ENCODE measurements at places on chromosomes 7 and 10.

- DNase-seq = no peak
These were observed 23.8 kb downstream of the SEMA3C start for GRCh38 chr7:80895056-80895455.

DNA sequence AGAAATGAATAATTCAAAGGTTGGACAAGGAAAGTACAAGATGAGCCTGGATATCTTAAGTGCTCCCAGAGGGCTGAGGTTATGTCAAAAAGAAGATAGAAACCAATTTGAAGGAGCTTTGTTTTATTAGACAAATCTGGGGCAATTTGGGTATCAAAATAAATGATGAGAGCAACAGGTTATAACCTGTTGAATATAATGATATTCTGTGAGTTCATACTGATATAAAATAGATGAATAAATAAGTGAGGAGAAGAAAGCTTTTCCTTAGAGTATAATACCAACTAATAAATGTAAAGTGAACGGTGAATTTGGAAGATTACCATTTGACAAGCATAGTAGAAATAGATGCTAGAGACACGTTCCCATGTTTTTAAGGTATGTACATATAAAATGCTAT is 544.2 kb upstream of the ANKRD30A start:
- DNase-seq = no peak

- peak; percentile 14 for DNase-seq
These were observed 10.6 kb downstream of the LRIT2 start for GRCh38 chr10:84214612-84215235.

DNA sequence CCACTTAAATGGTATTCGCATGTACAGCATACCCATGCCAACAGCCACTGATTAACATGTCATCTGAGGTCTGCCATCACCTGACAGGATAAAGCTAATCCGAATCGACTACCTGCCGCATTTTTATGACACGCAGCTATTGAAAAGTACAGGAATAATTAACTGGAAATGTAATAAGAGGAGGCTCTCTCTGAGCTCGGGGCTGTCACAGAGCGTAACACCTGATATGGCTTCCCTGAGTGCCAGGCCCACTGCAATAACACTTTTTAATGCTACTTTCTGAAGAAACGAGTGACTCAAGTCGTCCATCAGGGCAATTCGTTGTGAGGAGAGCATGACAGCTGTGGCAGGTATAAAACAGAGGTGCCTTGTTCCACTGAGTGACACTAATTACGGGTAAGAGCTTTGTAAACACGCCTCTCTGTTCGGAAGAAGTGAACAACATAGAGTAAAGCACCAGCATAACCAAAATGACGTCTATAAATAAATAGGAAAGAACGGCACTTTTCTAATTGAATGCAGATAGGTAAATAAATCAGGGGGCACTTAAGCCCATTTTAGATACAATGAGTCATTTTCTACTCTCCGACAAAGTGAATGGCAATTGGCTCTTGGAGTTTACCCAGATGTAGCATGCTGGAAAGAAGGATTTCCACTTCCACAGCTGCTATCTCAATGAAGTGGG is 56.5 kb upstream of the CREB5 start:
- DNase-seq = no peak

DNA sequence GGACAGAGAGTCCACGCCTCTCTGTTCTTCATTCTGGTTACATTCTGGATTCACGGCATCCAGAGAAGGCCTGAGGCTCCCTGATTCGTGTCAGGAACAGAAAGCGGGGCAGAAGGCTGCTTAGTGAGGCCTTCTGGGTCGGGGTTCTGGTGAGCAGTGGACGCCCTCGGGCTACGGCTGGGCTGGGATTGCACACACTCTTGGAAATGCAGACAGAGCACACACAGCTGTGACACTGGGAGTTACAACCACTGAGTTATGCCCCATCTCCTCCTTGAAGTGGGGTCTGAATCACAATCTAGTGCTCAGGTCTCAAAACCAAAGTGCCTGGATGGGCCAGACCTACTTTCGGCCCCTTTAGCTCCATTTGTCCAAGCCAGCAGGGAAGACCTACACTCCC is 156.9 kb upstream of the GDF10 start:
- DNase-seq = no peak

DNA sequence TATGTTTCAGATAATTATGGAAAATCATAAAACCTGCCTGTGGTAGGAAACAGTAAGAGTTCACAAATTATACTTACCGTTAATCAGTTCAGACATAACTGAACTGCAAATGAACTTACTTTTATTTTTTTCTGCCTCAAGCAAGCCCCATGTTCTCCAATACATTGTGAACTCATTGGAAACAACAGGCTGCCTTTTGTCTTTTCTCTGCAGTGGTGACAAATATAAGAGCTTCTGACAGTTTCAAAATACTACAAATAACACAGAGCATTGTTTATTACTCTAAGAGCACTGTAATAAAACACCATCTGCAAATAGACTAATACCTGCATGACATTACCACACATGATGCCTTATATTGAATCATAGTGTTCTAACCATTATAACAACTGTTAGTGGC is 94.0 kb upstream of the CDCA7L start:
- DNase-seq = no peak

DNA sequence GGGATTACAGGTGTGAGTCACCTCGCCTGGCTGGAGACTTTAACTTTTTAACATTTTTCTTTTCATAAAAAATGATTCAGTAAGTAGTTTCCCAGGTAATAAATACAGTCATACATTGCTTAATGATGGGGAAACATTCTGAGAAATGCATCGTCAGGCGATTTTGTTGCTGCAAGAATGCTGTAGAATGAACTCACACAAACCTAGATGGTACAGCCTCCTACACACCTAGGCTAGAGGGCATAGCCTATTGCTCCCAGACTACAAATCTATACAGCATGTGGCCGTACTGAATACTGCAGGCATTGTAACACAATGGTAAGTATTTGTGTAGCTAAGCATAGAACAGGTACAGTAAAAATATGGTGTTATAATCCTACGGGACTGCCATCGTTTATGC is 108.5 kb upstream of the SFMBT2 start:
- DNase-seq = no peak

- DNase-seq = no peak
These were observed 33.1 kb upstream of the EGFR start for GRCh38 chr7:54985426-54986330.

DNA sequence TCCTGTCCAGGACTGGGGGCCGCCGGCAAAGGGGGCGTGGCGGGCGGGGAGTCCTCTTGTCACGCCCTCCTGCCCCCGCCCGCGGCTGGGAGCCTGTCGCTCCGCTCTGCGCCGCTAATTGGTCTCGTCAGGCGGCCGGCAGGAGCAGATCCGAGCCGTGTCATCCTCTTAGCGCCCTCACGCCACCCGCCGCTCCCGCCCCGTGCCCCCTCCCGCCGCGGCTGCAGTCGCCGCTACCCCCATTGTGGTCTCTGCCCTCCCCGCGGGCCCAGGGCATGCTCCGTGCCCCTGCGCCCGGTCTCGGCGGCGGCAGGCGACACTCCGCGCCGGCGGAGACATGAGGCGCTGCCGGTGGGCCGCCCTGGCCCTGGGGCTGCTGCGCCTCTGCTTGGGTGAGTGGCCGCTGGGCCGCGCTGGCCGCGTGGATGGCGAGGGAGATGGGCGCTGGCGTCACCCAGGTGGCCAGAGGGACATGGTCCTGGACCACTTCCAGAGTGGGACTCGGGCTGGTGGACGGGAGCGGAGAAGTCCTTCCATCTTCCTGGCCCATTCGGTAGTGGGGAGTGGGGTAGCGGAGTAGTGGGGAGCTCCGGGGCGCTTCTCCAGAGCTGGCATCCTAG is at the start of gene CDHR1:
TSS of gene CDHR1 (plus strand) at position 114 of the 620 bp plus-strand sequence. CDS start at position 338, 224 bp downstream.
- no peak for DNase-seq

DNA sequence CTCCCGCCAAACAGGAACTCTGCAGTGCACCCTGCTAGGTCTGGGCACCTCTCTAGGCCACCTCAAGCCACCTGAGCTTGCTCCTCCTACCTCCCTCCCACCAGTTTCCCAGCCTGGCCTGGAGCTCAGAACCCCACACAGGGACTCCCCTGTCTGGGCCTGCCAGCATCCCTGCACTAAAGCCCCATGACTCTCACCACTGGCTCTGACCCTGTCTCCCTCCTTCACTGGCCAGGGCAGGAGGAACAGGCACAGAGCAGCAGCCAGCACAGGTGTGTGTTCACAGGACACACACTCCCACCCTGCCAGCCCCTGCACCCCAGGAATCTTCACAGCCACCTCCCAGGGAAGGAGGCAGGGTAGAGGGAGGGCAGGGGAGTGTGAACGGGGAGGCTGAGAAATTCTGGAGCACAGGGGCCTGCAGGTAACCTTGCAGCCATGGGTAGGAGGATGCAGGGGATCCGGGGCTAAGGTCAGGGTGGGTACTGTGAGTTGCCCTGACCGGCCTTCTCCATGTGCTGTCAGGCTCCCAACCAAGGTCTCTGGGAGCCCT is 13.9 kb upstream of the ANTXRL start:
- DNase-seq = no peak

GRCh38 chr10:18043148-18044006 is 91.7 kb downstream of the SLC39A12 start:
- no peak for DNase-seq

- DNase-seq = no peak
These were observed 922.9 kb upstream of the LRRN3 start for GRCh38 chr7:110168010-110168409.
